Mesothelial cell of epicardium (in vitro differentiated cells): ENCODE measurements at places on chromosomes 12 and 14.
A peak's percentile ranks its signal among the peaks of the same experiment; 100 is the strongest.

DNA sequence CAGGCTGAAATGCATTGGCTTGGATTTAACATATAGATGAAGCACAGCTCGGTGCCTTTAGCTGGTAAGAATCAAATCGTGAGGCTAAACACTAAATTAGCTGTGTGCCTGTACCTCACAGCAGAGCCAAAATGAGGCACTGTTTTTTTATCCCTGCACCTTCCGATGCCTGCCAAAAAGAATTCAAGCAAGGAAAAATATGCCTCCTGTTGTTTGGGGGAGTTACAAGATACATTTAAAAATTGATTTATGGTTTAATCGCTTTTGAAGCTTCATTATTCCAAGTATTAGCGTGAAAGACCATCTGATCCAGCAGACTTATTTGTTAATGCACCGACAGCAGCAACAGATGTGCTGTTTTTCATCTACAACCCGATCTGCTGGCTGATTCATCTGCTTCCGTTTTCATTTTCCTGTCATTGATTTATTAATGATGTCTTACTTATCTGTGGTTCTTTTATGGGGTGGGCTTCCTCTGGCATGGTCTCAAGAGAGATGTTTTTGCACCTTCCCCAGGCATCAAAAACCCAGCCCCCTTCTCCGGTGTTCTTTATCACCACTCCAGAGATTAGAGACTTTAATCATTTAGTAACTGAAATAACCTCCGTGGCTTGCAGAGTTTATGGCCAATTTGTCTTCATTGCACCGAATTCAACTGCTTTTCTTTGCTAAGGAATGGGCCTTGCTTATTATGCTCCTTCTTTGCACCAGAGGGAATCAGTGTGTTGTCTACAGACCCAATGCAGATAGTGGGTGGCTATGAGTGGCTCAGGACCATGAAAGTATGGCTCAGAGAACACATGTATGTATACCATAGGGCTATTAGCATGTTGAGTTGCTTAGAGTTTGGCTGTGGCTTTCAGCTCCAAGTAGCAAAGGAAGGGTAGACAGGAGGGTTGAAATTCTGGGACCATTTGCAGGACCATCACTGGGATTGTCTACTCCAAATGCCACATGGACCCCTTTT lies 166.8 kb upstream of the TMEM260 start:
- peaks cover 90% of the 10 kb centered on the region for H3K27me3 ChIP-seq
- H3K4me1 ChIP-seq = peaks cover 9% of the 10 kb centered on the region

GRCh38 chr14:29716150-29716549 lies 211.5 kb downstream of the PRKD1 start:
- DNase-seq = no peak
- H3K36me3 ChIP-seq = peaks cover 2% of the 10 kb centered on the region
- H3K27ac ChIP-seq = peak overlapping the region; percentile 37
- H3K27me3 ChIP-seq = no peaks in the 10 kb centered on the region

GRCh38 chr14:30957813-30958370 lies 67.6 kb upstream of the AP4S1 start:
- H3K27me3 ChIP-seq = no peaks in the 10 kb centered on the region
- H3K36me3 ChIP-seq = peaks cover 20% of the 10 kb centered on the region
- H3K4me3 ChIP-seq = no peak overlapping the region

GRCh38 chr12:47740606-47741339 lies 15.5 kb upstream of the ENDOU start:
- H3K36me3 ChIP-seq = no peaks in the 10 kb centered on the region
- DNase-seq = no peak
- no peak overlapping the region for H3K4me3 ChIP-seq
